ENCODE measurements at places on chromosomes 6 and 20. TPM values are rescaled to one million over a fixed set of nuclear protein-coding genes. Genes with fewer than 3 reads are reported as not detected.

Gene HEY2
- 5.3 TPM for total RNA-seq

- DNase-seq: no peak
- H3K4me3 ChIP-seq: no peak overlapping the region
- no peaks in the 10 kb centered on the region for H3K27me3 ChIP-seq
- H3K4me1 ChIP-seq: no peaks in the 10 kb centered on the region
- H3K27ac ChIP-seq: no peak overlapping the region
These were observed 179.5 kb upstream of the LAMP5 start for GRCh38 chr20:9334866-9335265.

Gene RSPH4A
- total RNA-seq: 1.5 TPM

DNA sequence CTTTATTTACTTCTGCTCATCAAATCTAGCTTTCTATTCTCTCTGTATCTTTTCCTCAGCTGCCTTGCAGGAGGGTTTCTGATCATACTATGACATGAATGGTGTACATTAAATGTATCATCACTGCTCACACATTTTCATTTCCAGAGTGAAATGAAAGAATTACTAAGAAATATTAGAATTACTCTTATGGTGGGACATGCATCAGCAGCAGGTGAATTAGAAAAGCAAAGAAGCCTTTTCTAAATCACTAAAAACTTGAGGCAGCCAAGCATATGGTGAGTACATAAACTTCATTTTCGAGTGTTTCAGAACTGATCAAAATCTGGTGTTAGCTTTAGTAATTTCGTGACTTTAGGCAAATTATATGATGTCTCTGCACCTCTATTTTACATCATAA, 23.6 kb downstream of the IL17A start:
- H3K36me3 ChIP-seq: no peaks in the 10 kb centered on the region
- H3K4me1 ChIP-seq: no peaks in the 10 kb centered on the region
- no peak for DNase-seq
- no peak overlapping the region for H3K27ac ChIP-seq
- no peak overlapping the region for H3K4me3 ChIP-seq

DNA sequence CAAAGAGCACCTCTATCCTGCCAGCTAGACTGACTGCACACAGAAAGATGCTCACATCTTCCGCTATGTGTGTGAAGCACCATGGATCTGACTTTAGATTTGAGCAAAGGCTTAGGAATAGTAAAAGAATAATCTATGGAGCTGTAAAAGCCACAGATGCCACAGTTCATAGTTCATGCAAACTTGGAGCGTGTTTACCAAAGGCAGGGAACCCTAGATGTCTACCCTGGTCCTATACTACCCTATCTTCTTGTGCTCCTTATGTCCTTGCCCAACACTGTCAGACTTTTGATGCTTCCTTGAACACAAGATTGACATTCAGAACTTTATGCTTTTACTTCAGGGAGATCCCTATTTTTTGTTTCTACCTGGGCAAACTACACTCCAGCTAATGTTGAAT, 39.2 kb downstream of the SPACA1 start:
- no peaks in the 10 kb centered on the region for H3K36me3 ChIP-seq
- DNase-seq: no peak
- no peak overlapping the region for H3K4me3 ChIP-seq
- H3K27me3 ChIP-seq: no peaks in the 10 kb centered on the region
- H3K4me1 ChIP-seq: no peaks in the 10 kb centered on the region

GRCh38 chr6:44851176-44851575, 463.7 kb downstream of the CDC5L start:
- no peaks in the 10 kb centered on the region for H3K36me3 ChIP-seq
- no peaks in the 10 kb centered on the region for H3K27me3 ChIP-seq
- DNase-seq: no peak
- no peak overlapping the region for H3K4me3 ChIP-seq

GRCh38 chr6:24536466-24536865, 41.7 kb downstream of the ALDH5A1 start:
- H3K27me3 ChIP-seq: no peaks in the 10 kb centered on the region
- no peak overlapping the region for H3K4me3 ChIP-seq
- peaks cover 4% of the 10 kb centered on the region for H3K4me1 ChIP-seq
- H3K27ac ChIP-seq: no peak overlapping the region
- no peaks in the 10 kb centered on the region for H3K36me3 ChIP-seq

DNA sequence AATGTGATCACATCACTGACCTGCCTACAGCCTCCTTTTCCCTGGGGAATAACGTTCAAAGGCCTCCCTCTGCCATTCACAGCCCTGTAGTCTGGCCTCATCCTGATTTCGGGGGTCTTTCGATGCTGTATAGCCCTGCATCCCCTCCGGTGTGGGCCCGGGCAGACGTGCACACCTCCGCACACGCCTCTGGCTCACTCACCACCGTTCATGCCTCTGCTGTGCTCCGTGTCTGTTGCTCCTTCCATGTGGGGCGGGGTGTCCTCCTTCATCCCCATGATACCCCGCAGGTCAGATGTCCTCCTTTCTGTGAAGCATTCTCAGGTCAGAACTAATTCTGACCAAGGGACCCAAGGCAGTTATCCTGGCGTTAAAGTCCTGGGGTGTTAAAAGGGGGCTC, 13.8 kb upstream of the RBM38 start:
- no peaks in the 10 kb centered on the region for H3K36me3 ChIP-seq
- H3K4me1 ChIP-seq: no peaks in the 10 kb centered on the region
- no peak for DNase-seq
- no peak overlapping the region for H3K4me3 ChIP-seq

GRCh38 chr20:2986466-2986865, 57.0 kb upstream of the GNRH2 start:
- no peak overlapping the region for H3K4me3 ChIP-seq
- H3K27ac ChIP-seq: no peak overlapping the region
- H3K27me3 ChIP-seq: no peaks in the 10 kb centered on the region
- no peak for DNase-seq
- no peaks in the 10 kb centered on the region for H3K36me3 ChIP-seq

DNA sequence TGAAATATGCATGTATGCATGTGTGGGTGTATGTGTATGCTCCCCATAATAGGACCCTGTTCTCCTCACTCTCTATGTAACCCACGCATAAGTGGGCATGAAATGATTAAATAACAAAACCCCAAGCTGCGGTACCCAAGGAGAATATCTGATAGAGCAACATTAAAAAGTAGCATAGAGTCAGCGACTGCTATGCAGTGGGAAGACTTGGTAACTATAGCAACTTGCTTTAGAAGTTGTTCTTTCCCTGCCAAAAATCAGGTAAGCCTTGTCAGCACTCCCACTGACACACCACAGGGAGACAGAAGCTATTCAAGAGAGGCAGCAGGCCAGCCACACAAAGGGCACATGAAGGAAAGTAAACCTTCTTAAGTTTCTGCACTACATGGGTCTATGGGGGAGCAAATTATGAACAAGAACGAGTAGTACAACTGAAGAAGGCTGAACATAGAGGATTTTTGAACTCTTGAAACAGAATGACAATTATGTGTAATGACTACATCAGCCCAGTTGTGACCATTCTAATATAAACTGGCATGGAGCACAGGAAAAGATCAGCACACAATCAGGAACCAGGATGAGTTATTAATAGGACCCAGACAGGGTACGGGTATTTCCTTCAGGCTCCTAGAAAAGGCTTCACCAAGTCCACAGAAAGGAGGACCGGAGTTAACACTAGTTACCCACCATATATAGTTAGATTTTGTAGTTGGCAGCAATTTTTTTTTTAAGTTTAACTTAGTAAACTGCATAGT, 89.9 kb downstream of the GPR6 start:
- no peaks in the 10 kb centered on the region for H3K27me3 ChIP-seq
- H3K36me3 ChIP-seq: no peaks in the 10 kb centered on the region
- DNase-seq: no peak
- no peak overlapping the region for H3K4me3 ChIP-seq
- H3K4me1 ChIP-seq: no peaks in the 10 kb centered on the region

Gene SLC22A23
- total RNA-seq: 129 TPM

DNA sequence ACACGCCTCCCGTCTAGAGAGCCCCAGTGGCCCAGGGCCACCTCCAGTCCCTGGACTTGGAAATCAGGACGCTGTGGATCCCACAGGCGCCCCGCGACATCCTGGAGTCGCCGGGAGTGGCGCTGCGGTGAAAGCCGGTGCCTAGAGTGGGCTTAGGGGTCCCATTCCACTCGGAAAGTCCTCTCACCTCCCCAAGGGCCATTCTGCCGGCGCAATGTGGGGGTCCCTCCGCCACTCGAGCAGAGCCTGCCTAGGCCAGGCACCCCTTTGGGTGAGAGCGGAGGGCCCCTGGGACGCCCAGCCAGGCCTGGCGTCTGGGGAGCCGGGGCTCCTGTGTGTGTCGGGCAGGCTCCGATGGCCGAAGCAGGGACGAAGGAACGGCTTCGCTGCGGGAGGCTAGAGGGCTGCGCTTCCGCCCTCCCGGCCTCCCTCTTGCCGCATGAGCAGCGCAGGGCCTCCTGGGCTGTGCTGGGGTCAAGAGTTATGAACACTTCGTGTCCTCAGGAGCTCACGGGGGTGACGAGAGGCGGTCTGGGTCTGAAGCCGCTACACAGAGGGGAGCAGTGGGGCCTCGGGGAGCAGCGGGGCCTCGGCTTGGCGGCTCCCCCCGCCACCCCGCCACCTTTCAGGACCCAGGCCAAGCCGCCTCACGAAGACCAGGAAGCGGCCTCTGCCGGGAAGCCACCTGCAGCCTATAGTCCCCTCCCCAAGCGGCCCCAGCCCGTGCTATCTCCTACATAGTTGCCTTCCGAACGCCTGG, 13.6 kb downstream of the POU3F2 start:
- H3K4me3 ChIP-seq: no peak overlapping the region
- no peaks in the 10 kb centered on the region for H3K36me3 ChIP-seq
- H3K4me1 ChIP-seq: no peaks in the 10 kb centered on the region

- H3K27me3 ChIP-seq: no peaks in the 10 kb centered on the region
- DNase-seq: no peak
- H3K27ac ChIP-seq: no peak overlapping the region
- H3K36me3 ChIP-seq: no peaks in the 10 kb centered on the region
- no peaks in the 10 kb centered on the region for H3K4me1 ChIP-seq
These were observed 953.3 kb upstream of the SLC35B3 start for GRCh38 chr6:9388596-9388995.

DNA sequence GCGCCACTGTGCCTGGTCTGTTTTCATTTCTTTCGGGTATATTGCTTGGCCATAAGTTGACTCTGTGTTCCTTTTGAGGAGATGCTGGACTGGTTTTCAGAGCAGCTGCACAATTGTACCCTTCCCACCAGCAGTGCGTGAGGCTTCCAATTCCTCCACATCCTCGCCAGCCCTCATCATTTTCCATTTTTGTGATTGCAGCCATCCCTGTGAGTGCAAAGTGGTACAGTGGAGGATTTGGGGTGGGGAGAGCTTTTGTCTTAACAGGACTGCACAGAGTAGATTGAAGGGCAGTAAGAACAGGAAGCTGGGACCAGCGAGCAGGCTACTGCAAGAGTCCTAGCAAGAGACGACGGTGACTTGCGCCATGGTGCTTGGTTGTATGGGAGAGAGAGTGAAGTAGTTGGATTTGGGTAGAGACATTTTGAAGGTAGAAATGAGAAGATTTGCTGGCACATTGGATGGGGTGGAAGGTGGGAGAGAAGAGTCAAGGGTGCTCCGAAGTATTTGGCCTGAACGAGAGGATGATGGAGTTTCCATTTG, 18.3 kb downstream of the BCAS4 start:
- no peaks in the 10 kb centered on the region for H3K27me3 ChIP-seq
- H3K27ac ChIP-seq: no peak overlapping the region
- H3K4me3 ChIP-seq: no peak overlapping the region
- no peak for DNase-seq
- no peaks in the 10 kb centered on the region for H3K4me1 ChIP-seq

Gene COL21A1
- total RNA-seq: 13.3 TPM

Gene FBXO5
- total RNA-seq: 5.2 TPM

GRCh38 chr6:125094563-125094962, 59.0 kb upstream of the TPD52L1 start:
- no peaks in the 10 kb centered on the region for H3K36me3 ChIP-seq
- H3K27ac ChIP-seq: no peak overlapping the region
- no peak overlapping the region for H3K4me3 ChIP-seq
- no peaks in the 10 kb centered on the region for H3K27me3 ChIP-seq
- no peaks in the 10 kb centered on the region for H3K4me1 ChIP-seq

Gene ACOT8
- total RNA-seq: 57.4 TPM

GRCh38 chr6:97198046-97198565, 84.9 kb downstream of the MMS22L start:
- no peak overlapping the region for H3K4me3 ChIP-seq
- no peaks in the 10 kb centered on the region for H3K4me1 ChIP-seq
- no peaks in the 10 kb centered on the region for H3K27me3 ChIP-seq
- no peak for DNase-seq

Gene GPR6
- not detected for total RNA-seq

- no peaks in the 10 kb centered on the region for H3K27me3 ChIP-seq
- H3K4me3 ChIP-seq: peak overlapping the region; percentile 5
- no peaks in the 10 kb centered on the region for H3K36me3 ChIP-seq
- no peak overlapping the region for H3K27ac ChIP-seq
- H3K4me1 ChIP-seq: no peaks in the 10 kb centered on the region
- DNase-seq: no peak
These were observed 517 bp downstream of the PLN start for GRCh38 chr6:118548613-118549012.

GRCh38 chr20:4509825-4510522, 211.7 kb upstream of the PRND start:
- no peaks in the 10 kb centered on the region for H3K27me3 ChIP-seq
- H3K4me3 ChIP-seq: no peak overlapping the region
- DNase-seq: no peak
- H3K36me3 ChIP-seq: no peaks in the 10 kb centered on the region
- H3K27ac ChIP-seq: no peak overlapping the region
- H3K4me1 ChIP-seq: no peaks in the 10 kb centered on the region

GRCh38 chr6:120248451-120248850, 898.9 kb upstream of the MAN1A1 start:
- no peak overlapping the region for H3K4me3 ChIP-seq
- no peak for DNase-seq
- no peaks in the 10 kb centered on the region for H3K27me3 ChIP-seq
- H3K36me3 ChIP-seq: no peaks in the 10 kb centered on the region
- no peaks in the 10 kb centered on the region for H3K4me1 ChIP-seq
- no peak overlapping the region for H3K27ac ChIP-seq

DNA sequence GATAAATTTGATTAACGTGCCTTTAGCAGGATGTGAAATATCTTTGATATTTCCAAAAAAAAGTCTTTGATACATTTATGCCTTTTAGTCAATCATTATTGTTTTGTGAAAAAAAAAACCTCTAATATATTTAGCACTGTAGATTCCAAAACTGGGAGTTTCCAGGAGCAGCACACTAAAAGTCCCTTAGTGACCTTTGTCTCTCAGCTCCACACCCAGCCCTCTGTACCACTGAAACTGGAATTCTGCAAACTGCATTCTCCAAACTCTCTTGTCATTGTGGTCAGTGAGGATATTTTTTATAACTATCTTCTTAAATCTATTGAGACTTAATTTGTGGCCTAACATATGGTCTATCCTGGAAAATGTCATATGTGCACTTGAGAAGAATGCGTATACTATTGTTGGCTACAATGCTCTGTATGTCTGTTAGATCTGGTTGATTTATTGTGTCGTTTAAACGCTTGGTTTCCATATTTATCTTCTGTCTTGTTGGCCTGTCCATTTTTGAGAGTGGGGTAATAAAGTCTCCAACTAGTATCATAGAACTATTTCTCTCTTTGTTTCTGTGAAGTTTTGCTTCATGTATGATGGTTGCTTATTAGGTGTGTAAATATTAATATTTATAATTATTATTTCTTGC, 73.2 kb upstream of the CNKSR3 start:
- H3K4me3 ChIP-seq: no peak overlapping the region
- H3K36me3 ChIP-seq: no peaks in the 10 kb centered on the region
- no peaks in the 10 kb centered on the region for H3K27me3 ChIP-seq
- no peak overlapping the region for H3K27ac ChIP-seq

Gene CEP250
- total RNA-seq: 35.2 TPM

Gene PHACTR1
- total RNA-seq: 4.3 TPM

Gene SRC
- 149 TPM for total RNA-seq

GRCh38 chr20:34675993-34676641, 775 bp downstream of the PIGU start:
- peak overlapping the region; percentile 71 for H3K4me3 ChIP-seq
- H3K27me3 ChIP-seq: no peaks in the 10 kb centered on the region
- H3K27ac ChIP-seq: peak overlapping the region; percentile 78
- no peak for DNase-seq
- no peaks in the 10 kb centered on the region for H3K36me3 ChIP-seq
- no peaks in the 10 kb centered on the region for H3K4me1 ChIP-seq
